Frontal cortex (tissue), 4 donors: ENCODE measurements at places on chromosomes 16 and 17.
A peak's percentile ranks its signal among the peaks of the same experiment; 100 is the strongest.

DNA sequence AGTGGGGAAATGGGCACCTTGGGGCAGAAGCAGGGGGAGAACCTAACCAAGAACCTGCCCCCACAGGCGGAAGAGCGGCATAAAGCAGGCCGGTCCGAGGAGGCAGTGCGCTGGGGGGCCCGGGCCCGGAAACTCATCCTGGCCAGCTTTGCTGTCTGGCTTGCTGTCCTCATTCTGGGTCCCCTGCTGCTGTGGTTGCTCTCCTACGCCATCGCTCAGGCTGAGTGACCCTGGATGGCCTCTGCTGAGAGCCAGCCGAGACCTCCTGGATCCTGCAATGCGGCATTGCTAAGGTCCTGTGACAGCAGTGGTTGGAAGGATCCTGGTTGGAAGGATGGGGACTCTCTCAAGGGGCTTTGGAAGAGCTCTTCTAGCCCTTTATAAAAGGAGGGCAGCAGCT, 4.5 kb upstream of the PHKG2 start:
- DNase-seq, result no peak

GRCh38 chr17:56676810-56677209, 83.3 kb downstream of the NOG start:
- DNase-seq, result no peak

DNA sequence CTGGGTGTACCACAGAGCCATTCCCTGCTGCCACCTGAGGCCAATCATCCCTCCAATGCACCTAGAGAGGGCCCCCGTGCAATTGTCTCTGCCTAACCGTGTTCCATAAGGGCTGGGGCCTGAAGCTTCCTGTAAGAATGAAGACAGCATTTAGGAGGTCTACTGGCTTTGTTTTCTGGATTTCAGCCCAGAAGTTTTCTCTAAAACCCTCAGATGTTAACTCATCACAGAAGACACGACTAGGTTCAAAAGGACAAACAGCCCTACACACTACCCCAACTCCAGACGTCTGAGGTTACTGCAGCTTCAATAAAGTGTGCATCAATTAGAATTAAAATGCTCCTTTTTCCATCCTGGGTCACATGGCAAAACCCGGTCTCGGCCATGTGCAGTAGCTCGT, 10.8 kb upstream of the DRG2 start:
- no peak for DNase-seq

- DNase-seq, result peak; percentile 68
These were observed 23.5 kb downstream of the SMTNL2 start for GRCh38 chr17:4607773-4608187.

GRCh38 chr16:57041182-57042156, 50.9 kb upstream of the CPNE2 start:
- DNase-seq, result no peak

DNA sequence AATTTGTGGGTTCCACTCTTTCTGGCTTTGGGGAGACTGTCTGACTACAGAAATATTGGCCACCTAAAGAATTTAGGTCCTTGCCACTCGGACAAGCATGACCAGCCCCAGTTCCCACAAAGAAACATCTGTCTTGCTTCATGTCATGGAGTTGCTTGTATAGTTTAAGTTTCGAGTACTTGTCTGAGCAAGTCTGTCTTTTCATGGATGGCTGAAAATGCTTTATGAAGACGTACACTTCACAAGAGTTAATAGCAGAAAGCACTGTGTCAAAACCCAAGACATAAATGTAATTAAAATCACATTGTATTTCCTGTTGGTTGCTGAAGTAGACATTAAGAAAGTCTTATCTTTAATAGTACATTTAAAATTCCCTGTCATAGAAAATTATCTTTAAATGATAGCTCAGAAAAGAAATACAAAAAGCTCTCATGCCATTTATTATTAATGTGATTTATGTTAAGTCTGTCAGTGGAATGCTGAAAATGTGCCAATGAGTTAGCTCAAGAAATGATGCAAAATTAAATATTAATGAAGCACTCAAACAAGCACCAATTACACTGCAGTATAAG, 29.8 kb upstream of the XYLT2 start:
- DNase-seq, result no peak

GRCh38 chr17:40528692-40529417, 27.4 kb upstream of the TNS4 start:
- DNase-seq, result no peak

DNA sequence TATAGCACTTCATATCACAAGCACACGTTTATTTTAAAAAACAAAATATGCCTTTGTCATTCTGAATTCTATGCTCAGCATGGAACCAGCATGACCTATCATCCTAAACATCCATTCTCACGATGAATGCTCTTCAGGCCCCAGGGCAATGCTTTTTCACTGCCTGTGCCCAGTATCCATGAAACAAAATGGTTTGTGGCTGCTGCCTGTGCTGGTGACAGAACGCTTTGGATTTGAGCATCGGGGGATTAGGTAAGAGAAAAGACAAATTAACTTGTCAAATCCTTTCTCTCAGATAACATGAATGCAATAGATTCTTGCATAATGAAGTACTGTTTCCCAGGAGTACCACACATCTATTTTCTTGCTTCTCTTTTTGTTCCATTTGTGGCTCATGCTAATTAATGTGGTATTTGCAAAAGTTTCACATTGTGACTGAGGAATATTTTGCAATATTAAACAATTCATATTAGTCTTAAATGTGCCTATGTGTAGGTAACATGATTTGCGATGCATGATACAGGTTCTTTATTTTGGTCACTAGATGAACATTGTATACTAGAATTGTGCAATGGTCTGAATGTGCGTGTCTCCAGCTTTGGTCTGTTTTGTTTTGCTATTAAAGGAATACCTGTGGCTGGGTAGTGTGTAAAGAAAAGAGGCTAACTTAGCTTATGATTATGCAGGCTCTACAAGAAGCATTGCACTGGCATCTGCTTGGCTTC, 25.8 kb upstream of the SRSF1 start:
- no peak for DNase-seq

GRCh38 chr16:2147981-2148671, at the start of gene RAB26:
Gene RAB26 (plus strand): TSS chr16:2148625. CDS start chr16:2148784, 159 bp downstream.
- DNase-seq, result peak; percentile 86

- no peak for DNase-seq
These were observed 25.0 kb downstream of the NXN start for GRCh38 chr17:954431-955164.

DNA sequence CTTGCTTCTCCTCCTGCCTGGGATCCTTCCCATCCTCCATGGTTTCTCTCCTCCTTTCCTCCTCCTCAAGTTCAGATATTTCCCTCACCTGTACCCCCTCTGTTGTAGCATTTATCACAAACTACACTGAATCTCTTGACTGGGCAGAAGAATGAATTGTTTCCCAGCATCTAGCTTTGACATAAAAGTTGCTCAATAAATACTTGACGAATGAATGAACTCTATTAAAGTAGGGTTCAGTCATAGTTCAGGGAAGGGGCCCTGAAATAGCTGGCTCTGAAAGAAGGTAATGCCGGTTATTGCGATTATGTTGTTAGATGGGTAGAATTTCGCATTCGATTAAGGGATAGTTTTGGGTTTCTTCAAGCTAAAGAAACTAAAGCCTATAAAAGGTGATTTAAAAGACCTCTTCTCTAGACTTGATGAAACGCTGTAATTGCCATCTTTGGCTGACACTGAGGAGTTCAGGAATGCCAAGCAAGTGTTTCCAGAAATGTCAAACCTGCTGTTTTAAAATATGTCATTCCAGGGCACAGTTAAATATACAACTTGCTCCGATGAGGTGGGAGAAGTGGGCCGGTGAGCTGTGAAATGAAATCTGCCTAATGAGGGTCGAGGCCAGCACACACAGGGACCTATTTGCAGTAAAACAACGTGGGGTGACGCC, 1.0 kb upstream of the CPD start:
- DNase-seq, result no peak

DNA sequence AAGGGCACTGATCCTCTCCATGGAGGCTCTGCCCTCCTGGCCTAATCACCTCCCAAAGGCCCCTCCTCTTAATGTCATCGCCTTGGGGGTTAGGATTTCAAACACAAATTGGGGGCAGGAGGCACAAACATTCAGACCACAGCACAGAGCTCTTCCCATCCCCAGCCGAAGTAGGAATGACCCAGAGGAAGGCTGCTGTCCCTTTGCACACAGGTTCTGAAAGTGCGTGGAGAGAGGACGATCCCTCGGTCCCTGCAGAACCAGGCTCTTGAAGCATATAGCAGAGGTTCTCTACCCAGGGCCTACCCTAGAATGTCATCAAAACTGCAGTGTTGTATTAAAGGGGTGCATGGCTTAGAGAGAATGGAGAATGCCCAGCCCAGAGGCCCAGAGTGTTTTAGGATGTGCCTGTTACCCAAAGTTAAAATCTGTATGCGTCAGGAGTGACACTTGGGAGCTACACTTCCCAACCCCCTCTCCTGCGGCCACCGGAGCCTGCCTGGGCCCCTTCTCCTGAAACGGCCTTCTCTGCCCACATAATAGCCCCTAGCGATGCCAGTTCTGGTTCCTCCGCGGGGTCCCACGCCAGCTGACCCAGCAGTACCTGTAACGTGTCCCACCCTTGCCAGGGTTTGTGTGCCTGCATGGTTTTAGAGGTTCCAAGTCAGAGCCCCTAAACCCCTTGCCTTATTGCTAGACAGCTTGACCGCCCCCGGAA, 159.5 kb upstream of the CACNG5 start:
- no peak for DNase-seq

GRCh38 chr16:14011846-14012245, 59.3 kb upstream of the MRTFB start:
- no peak for DNase-seq

- DNase-seq, result peak; percentile 70
These were observed at the start of gene STX8 for GRCh38 chr17:9575381-9576101. Gene STX8 (minus strand): TSS chr17:9575820. CDS start chr17:9575808, 12 bp downstream.

- DNase-seq, result no peak
These were observed 142.5 kb upstream of the CHMP6 start for GRCh38 chr17:80849119-80849518.

- DNase-seq, result no peak
These were observed 34.8 kb downstream of the PITPNM3 start for GRCh38 chr17:6521586-6521985.

GRCh38 chr17:7982666-7983065, 19.7 kb upstream of the GUCY2D start:
- DNase-seq, result no peak

DNA sequence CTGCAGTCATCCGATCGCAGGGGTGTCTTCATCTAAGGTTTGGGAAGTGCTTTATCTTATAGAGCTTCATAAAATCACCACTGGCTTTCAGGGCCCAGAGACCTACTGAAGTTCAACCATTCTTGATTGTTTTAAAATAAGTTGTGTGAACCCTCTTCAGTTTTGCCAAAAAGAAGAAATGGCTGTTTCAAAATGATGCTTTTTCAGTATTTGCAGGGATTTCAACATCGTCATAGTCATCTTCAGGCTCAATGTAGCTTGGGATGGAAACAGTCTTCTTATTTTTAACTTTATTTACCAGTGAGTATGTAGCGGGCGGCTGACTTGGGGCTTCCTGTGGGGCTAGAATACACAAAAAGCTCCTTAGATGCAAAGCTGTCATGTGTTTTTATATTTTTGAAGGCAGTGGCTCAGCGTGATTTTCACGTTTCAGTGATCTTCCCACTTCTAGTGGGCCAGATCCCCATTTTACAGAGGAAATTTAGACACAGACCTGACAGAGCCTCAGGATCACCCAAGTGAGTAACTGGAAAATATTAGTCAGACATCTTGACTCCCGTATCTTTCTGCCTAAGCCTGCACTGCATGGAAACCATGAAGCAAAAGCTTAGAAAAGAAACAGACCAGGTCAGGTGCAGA, 19.1 kb upstream of the ZNF594 start:
- DNase-seq, result no peak

DNA sequence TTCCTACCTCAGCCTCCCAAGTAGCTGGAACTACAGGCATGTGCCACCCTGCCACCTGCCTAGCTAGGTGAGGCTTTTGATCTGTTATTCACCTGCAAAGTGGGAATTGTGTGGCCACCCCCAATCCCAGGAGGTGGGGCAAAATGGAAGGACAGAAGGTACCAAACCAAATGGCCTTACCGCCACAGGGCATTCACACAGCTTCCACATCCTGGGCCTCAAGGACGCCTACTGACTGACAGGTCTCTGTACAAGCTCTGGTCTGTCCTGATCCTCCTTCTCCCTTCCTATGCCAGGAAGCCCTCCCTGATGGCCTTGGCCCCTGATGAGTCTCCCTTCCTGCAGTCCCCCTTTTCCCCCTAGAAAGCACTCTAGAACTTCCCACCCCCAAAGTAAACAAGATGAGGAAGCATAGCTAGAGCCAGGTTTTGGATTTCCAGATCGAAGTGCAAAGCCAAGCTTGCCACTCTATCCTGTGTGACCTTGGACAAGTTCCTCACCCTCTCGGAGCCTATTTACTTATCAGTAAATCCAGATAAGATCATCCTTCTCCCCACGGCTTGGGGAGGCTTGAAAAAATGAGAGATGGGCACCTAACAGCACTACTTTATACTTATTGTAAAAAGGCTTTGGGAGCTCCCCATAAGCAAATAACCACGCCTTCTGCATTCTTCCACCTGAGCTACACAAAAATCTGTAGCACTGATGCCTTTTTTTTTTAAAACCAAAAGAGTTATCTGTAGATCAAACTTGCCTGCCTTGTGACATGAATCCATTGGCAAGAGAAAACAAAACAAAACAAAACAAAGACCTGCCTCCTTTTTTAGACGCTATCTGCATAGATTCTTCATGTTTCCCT, 4.5 kb downstream of the PLLP start:
- no peak for DNase-seq

GRCh38 chr17:54153423-54153822, 330.7 kb downstream of the KIF2B start:
- no peak for DNase-seq

- DNase-seq, result no peak
These were observed 25.8 kb downstream of the YPEL2 start for GRCh38 chr17:59357219-59357697.

- DNase-seq, result no peak
These were observed 651 bp upstream of the EIF1 start for GRCh38 chr17:41687828-41688640.

GRCh38 chr17:39679521-39680192, 8.2 kb downstream of the PGAP3 start:
- no peak for DNase-seq
